ENCODE measurements at places on chromosomes 3 and 15.

GRCh38 chr15:85120351-85121113 is 138.9 kb downstream of the PDE8A start:
- no peak for DNase-seq

DNA sequence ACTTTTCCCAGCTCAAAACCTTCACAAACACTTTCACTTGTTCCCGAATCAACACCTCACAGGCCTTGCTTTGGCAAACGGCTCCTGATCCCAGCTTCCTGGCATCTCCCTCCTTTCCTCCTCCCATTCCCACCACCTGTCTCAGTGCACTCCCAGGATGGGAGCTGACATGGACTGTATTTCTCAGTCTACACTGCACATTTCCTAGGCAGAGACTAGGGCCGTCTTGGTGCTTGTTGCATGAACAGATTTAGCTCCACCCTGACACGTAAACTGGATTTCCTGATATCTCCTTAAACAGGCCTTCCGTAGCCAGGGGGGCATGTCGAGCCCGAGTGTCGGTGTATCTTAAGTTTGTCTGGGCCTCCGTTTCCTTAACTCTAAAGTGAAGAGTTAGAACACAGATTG is 790 bp upstream of the WHAMM start:
- no peak for DNase-seq

GRCh38 chr3:193388361-193388760 is 9.8 kb upstream of the ATP13A5 start:
- no peak for DNase-seq

DNA sequence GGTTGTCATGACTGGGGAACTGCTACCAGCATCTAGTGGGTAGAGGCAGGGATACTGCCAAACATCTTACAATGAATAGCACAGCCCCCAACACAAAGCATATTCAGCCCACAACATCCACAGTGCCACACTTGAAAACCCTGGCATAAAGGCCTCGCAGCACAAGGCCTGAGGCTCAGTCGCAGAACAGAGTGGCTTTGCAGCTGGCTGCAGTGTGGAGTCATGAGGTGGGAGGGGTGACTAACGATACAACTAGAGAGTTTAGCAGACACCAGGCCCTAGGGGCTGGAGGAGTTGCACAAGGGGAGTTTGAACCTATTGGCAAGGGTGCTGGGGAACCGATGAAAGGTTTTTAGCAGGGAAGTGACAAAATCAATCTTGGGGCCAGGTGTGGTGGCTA is 32.1 kb downstream of the GRK7 start:
- DNase-seq, result no peak

DNA sequence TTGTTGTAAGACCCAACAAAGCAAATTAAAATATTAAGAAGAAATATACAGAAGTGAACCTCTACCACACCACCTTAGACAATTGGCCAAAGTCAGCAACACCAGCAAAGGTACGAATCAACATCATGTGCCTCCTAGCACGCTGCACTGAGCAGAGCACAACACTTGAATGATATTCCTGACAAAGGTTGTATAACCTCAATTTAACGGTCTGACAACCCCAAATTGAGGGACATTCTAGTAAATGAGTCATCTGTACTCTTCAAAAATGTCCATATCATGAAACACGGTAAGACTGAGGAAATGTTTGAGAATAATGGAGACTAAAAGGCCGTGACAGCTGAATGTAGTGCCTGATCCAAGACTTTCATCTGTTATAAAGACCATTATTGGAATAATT is 41.3 kb upstream of the TNFSF10 start:
- no peak for DNase-seq

DNA sequence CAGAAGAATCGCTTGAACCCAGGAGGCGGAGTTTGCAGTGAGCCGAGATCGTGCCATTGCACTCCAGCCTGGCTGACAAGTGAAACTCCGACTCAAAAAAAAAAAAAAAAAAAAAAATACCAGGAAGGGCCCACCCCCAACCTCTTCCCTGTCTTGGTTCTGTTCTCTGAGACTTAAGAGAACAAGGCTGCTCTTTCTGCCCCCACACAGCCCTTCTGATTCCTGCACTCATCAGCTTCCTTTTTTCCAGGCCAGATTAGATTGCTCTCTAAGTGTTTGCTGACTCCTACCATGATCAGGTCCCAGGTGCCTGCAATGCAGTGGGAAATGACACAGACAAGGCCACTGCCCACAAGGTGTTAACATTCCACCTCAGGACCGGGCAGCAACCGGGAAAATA is 13.0 kb downstream of the TMEM44 start:
- no peak for DNase-seq

GRCh38 chr3:39282057-39282456 is 2.2 kb upstream of the CX3CR1 start:
- no peak for DNase-seq

DNA sequence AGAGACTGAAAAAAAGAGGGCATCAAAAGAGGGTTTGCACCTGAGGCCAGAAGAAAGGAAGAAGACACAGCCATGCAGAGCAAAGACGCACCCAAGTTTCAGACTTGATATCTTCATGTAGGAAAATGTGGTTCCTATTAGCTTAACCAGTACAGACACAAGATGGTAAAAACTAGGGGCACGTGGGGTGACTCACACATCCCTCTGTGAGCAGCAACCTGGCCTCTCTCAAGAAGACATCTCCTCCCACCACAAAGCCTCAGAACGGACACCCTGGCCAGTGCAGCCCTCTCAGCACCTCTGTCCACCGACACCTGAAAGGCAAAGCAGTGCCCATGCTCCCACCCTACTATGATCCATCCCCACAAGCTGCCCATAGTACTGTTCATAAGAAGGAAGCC is 33.3 kb downstream of the GLB1 start:
- peak; percentile 24 for DNase-seq

GRCh38 chr3:185744997-185745843 is 79.6 kb downstream of the IGF2BP2 start:
- DNase-seq, result no peak

- DNase-seq, result no peak
Measured at GRCh38 chr3:169117264-169117663, 546.2 kb downstream of the MECOM start.

- DNase-seq, result no peak
Measured at GRCh38 chr15:60795889-60796288, 316.9 kb upstream of the ICE2 start.

- no peak for DNase-seq
Measured at GRCh38 chr3:21357241-21357640, 393.8 kb downstream of the ZNF385D start.

DNA sequence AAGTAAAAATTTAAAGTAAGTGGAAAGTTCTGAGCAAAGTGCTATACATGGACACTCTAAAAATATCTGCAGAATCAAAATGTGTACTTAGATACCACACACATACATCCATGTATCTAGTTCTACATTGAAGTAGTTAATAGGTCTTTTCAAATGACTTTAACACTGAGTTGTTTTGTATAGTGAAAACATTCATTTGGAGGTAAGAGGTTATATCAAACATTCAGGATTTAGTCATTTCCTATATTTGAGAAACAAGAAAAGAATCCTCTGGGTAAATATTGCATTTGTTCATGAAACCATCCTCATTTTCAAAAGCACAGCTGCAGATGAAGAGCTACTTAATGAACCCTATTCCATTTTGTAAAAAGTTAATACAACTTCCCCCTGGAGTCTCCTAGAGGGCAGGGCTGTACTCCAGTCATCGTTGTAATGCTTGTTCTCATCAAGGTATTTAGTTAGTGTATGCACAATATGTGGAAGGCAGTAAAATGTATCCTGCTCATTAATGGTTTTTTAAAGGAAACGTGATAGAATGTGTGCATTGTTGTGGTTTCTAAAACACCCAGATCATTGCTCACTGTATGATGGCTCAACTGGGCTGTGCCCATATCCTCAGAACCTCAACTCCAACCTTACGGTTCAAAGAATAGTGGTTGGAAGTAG is 26.2 kb downstream of the ARPP21 start:
- DNase-seq, result no peak

DNA sequence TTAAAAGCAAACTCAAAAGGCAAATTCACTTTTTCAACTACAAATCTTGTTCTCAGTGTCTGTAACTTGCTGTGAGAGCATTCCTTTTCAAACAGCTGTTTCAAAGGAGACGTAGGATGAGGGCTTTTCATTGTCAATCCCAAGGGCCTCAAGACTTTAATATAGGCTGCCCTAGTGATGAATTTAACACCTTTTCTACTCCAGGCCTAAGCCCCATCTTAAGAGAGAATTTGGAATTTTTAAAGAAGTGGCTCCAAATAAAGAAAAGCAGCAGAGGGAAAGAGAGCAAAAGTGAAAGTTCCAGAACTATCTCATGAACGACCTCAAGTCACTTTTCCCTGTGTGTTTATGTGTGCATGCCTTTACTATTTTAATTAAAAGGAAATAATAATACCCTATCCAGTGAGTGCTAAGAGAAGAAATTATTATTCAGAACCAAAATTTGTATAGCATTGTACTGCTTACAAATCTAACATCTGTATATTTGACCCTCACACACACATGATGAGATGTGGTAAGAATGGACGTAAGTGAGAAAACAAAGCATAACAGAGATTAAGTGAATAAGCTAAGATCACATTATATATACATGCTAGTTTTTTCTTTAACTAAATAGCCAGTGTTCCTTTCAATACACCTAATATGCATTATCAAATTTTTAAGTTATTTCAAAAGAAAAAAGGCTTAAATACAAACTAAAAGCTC is 196.4 kb downstream of the VGLL3 start:
- DNase-seq, result no peak

GRCh38 chr3:38397320-38397719 is 50.7 kb downstream of the XYLB start:
- no peak for DNase-seq

GRCh38 chr15:61748529-61748928 is 311.7 kb downstream of the VPS13C start:
- no peak for DNase-seq

GRCh38 chr15:72099155-72099554 is 18.8 kb downstream of the MYO9A start:
- no peak for DNase-seq

DNA sequence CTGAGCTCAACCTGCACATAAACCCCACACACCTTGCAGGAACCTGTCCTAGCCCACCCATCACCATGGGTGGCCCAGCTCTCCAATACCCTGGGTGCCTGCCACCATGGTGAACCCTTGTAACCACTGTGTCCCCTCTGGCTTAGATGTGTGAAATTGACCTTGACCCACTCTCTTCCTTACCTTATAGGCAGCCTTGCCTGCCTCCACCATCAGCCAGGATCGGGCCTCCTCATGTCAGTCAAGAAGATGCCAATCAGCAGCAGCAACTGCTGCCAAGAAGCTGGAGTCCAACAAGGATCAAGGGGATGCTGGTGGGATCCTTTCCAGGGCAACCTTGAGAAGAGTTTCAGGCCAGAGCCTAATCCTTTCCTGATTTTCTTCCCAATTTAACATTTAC is 8.8 kb upstream of the CYP11A1 start:
- no peak for DNase-seq

GRCh38 chr15:61151791-61152190 is 77.3 kb downstream of the RORA start:
- no peak for DNase-seq

DNA sequence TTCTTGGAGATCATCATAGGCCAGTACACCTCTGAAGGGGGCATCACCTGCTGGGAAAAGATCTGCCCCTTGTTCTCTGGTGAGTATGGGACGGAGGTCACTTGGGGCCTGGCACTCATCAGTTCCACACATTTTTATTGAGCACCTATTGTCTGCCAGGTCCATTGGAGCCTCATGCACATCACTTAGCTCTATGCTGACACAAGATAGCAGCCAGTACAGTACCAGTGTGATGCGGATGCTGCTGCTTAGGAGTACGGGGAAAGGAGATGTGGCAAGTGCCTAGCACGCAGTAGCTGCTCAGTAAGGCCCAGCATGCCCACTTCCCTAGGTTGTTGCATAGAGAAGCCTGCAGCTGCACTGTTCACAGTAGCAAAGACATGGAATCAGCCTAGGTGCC is 43.4 kb downstream of the SLC6A6 start:
- DNase-seq, result no peak

GRCh38 chr3:43854916-43855315 is 164.2 kb downstream of the ABHD5 start:
- DNase-seq, result no peak

- DNase-seq, result no peak
Measured at GRCh38 chr3:126360046-126360713, 3.0 kb upstream of the KLF15 start.

DNA sequence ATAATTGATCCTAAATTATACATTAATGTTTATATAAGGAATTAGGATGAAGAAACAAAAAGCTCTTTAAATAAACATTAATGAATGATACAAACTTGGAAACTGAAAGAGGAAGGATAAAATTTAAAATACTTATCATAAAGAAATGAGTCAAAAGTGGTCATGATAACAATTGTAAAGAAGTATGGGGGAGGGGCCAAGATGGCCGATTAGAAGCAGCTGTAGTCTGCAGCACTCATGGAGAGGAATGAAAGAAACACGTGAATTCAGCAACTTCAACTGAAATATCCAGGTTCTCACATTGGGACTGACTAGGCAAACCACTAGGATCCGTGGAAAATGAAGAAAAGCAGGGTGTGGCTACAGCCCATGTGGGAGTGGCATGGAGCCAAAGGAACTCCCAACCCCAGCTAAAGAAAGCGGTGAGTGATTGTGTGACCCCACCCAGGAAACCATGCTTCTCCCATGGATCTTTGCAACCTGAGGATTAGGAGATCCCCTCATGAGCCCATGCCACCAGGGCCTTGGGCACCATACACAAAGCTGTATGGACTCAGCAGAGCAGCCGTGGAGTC is 13.1 kb upstream of the CP start:
- no peak for DNase-seq

DNA sequence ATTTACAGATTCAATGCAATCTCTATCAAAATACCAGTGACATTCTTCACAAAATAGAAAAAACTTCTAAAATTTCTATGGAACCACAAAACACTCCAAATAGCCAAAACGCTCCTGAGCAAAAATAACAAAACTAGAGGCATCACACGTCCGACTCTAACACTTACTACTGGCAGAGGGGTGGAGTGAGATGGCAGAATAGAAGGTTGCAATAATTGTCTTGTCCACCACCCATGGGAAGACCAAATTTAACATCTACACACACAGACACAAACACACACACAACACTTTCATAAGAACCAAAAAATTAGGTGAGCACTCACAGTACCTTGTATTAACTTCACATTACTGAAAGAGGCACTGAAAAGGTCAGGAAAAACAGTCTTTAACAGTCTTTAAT is 21.3 kb upstream of the KPNA4 start:
- no peak for DNase-seq

GRCh38 chr3:49339581-49339940 is 292 bp downstream of the USP4 start:
- no peak for DNase-seq

GRCh38 chr3:183491109-183491922 is 62.9 kb upstream of the MCF2L2 start:
- DNase-seq, result no peak

DNA sequence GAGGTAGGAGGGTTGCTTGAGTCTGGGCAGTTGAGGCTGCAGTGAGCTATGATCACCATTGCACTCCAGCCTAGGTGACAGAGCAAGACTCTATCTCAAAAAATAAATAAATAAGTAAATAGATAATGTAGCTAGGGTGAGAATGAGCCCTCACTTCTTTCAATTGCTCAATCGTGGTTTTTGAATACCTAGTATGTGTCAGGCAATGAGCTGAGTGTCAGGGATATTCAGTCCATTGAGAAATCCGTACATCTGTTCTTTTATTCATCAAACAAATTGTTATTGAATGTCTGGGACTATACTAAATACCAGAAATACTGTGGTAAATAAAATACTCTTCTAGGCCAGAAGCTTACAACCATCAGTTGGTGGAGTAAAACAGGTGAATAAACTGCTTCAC is 6.2 kb upstream of the ZNF148 start:
- DNase-seq, result no peak
